Psoas muscle (tissue), 8 donors: ENCODE measurements at places on chromosomes 3 and 15. TPM values are rescaled to one million over a fixed set of nuclear protein-coding genes. Genes with fewer than 3 reads are reported as not detected.

DNA sequence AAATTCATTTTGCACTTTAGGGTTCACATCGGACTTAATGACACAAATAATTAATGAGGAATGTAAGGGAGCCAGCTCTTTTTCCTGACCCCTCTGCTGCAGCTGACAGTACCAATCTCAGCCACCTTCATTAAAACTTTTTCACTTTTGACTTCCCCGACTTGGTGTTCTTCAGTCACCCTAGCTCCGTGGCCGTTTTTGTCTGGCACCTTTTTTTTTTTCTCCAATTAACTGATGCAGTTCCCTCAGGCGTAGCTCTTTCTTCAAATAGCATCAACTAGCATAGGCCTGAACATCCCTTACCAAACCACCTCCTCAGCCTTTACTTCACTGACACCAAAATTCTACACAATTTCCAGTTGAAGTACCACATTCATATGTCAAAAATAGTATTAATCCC is 350.8 kb downstream of the GRM7 start:
- no peak for DNase-seq

DNA sequence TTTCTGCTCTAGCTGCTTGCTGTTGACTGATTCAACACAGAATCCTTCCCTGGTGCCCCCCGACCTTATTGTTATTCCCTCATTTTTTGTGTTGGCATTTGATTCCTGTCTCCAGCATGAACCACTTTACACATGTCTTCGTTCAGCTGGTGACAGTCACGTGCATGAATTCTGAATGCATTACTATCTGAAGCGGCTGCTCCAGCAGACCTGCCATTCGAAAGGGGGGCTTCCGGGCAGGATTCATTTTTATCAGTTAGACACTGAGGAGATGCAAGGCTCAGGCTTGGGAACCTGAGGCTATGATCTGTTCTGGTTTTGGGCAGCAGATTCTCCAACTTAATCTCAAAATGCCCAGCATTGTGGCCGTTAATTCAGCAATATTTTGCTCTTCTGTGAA is 336.2 kb downstream of the EPHB1 start:
- DNase-seq, result no peak

The IQCH gene
- total RNA-seq, result 0.37 TPM

DNA sequence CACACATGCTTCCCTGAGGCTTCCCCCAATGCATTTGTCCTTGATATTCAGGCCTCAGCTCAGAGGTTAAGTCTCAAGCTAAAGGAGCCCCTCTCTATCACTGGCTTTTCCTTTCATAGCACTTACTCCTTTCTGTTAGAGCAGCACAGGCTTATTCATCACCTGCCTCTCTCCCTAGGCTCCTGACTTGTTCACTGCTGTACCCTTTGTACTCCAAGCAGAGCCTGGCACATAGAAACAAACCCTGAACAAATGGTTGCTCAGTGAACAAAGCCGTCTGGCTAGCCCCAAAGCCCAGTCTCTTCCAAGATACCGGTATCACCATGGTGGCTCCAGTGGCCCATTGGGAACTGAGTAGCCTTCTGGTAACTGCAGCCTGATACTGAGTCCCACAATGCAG is 231.1 kb upstream of the TRIM42 start:
- no peak for DNase-seq

DNA sequence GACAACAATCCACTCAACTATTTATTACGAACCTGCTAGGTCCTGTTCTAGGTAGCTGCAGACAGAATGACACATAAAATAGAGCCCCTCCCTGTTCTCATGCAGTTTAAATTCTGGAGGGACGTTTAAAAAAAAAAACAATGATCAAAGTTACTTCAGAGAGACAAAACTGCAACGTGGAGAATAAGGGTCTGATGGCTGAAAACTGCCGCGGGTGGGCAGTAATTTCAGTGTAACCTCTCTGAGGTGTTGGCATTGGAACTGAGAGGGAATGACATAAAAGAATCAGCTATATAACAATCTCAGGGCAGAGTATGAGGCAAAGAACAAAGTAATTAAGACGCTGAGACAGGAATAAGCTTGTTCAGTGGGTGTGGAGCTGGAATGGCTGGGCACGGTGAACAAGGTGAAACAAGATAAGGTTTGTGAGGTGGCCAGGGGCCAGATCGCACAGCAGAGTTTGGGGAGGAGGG is 19.5 kb downstream of the TBL1XR1 start:
- no peak for DNase-seq

DNA sequence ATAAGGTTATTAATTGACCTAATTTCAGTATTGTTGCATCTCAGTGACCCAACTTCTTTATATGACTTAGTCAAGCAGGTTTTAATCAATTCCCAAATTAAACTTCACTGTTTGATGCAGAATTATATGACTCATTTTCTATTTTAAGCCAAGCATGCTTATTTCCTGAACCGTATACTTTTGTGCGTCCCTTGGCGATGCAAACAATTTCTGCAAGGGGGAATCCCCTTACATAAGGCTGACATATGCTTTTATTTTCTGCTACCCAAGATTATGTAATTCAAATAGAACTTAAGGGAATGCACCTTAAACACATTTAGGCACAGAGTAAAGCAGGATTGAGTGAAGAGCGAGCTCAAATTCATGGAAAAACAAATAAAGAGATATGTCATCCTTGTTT is 303.9 kb downstream of the PDCD6IP start:
- no peak for DNase-seq

- DNase-seq, result no peak
These were observed 123.5 kb downstream of the DLG1 start for GRCh38 chr3:197174927-197175326.

- no peak for DNase-seq
These were observed 49.3 kb upstream of the ANKRD34C start for GRCh38 chr15:79233236-79233635.

The SCN5A gene
- 34.2 TPM for total RNA-seq

The KBTBD13 gene
- total RNA-seq, result 1.8 TPM
